Upper lobe of left lung (tissue), 6 donors: ENCODE measurements at places on chromosomes 1 and 21.

DNA sequence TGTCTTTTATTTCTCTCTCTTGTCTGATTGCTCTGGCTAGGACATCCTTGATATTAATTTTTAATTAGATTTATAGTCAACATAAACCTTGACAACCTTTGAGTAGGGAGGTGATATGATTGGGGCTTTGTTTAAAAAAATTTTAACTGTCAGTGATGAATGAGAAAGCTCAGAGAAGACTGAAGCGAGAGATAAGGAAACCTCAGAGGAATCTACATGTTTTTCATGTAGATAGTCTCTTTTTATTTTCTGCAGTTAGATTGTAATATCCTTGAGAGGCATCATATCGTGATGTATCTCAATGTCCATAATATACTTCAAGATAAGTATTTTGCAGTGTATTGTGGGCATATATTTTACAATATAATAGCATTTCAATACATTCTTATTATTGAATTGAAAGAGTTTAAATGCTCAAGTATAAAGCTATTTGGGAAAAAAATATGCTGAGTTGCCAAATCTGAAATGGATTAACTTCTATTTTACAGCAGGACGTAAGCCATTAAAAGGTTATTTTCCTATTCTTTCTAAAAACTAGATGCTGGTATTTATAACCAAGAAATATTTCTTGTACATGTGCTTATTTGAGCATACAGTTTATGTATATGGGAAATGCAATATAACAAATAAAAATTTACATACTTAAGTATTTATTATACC lies 802.4 kb upstream of the ADGRL4 start:
- no peak for DNase-seq

GRCh38 chr1:24118410-24119242 lies 6.7 kb upstream of the MYOM3 start:
- DNase-seq = no peak

DNA sequence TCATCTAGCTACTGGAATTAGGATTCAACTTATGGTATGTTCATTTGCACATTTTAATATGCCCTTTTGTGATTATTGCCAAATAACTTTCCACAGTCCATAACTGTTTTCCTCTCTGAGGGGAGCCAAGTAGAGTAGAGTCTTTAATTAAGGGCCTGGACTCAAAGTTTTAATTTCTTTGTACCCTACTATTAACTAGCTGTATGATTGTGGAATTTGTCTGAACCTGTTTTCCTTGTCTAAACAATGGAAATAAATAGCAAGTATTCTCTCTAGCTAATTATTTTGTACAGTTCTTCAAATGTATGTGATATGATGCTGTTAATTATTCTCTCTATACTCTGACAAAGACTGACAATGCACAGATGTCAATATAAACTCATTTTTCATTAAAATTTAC lies 24.0 kb upstream of the SLC30A10 start:
- DNase-seq = no peak

GRCh38 chr1:5424802-5425703 lies 567.2 kb downstream of the NPHP4 start:
- DNase-seq = no peak

DNA sequence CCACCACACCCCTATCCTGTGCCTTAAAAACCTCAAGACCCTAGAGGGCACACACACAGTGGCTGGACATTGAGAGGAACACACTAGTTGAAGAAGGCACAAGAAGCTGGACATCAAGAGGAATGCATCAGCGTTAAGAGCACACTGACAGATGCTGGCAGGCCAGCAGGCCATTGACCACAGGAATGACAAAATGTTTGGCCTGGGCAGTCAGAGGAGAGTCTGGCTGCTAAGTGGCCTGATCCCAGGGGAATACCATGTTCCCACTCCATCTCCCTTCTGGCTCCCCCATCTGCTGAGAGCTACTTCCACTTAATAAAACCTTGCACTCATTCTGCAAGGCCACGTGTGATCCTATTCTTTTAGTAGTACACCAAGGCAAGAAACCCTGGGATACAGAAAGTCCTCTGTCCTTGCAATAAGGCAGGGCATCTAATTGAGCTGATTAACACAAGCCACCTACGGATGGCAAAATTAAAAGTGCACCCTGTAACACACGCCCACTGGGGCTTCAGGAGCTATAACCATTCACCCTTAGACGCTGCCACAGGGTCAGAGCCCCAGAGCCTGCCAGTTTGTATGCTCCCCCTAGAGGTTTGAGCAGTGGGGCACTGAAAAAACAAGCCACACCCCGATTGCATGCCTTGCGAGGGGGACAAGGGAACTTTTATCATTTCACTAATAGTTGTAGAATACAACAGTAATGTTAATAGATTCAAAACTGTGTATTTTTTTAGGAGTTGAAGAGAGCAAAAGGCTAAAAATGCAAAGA lies 1216.1 kb upstream of the NCAM2 start:
- DNase-seq = no peak

DNA sequence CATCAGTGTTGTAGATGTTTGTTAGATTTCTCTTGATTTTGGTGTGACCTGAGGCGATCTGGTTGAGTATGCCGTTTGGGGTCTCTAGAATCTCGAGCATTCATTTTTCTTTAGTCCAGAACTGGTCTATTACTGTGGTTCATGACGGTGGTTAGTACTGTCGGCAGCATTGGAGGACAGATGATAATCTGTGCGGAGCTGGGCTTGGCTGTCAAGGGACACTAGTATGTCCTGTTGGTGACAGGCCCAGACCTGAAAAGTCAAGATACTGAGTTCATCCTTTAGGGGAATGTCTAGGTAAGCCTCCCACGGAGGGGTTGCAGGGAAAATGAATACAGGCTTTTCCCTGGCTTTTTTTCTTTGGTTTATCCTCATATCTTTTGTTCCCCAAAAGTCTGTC lies 59.8 kb downstream of the PEX14 start:
- no peak for DNase-seq

DNA sequence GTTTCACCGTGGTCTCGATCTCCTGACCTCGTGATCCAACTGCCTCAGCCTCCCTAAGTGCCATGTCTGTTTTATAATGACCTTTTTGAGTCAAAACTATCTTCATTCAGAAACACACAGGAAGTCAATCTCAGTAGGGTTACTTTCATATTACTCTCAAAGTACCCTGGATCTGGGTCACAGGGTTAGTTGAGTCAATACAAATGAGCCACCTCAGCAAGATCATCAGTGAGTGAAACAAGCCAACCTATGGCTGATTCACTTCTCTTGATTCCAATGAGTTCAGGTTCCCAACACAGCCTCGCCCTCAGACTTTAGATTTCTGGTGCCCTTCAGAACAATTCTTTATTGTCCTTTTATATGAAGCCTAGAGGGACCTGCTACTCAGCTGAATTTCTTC lies 76.9 kb downstream of the ZC3H11B start:
- no peak for DNase-seq

DNA sequence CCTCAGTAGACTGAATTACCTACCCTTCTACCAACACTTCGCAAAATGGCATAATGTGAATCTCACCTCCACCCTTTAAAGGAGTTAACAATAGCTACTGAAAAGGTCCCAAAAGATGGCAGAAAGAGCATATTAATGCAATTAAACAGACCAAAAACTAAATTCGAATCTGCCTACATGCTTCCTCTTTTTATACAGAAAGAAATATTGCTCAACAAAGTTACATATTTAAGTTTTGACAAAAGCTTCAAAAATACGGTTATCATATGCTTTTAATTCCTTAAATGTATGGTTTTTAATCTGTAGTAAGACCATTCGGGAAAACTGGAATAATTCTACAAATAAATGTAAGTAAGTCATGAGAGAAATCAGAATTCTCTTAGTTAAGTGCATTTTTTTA lies 2.2 kb downstream of the APP start:
- DNase-seq = no peak

DNA sequence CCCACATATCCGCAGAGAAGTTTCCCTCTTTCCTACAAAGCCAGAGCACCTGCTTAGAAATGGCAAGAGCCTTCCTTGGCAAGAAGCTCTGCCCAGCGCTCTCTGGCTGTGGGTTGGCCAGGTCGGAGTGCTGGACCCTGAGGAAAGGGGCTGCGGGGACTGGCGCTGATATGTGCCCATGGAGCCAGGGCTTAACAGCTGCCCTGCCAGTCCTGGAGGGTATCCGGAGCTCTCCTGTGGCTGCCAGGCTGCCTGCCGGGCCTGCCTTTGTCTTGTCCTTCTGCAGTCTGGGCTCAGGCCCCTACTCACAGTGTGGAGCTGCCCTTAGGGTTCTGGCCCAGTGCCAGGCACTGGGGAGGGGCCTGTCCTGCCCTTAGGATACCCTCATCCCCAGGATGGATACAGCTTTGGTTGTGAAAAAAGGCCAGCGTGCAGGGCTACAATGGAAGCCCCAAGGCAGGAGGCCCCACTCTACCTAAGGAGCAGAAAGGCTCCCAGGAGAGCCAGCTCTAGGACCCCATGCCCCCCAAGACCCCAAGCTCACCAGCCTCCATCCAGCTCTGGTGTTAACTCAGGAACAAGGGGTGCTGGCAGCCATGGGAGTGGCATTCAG lies 43.4 kb downstream of the KIAA1614 start:
- no peak for DNase-seq

DNA sequence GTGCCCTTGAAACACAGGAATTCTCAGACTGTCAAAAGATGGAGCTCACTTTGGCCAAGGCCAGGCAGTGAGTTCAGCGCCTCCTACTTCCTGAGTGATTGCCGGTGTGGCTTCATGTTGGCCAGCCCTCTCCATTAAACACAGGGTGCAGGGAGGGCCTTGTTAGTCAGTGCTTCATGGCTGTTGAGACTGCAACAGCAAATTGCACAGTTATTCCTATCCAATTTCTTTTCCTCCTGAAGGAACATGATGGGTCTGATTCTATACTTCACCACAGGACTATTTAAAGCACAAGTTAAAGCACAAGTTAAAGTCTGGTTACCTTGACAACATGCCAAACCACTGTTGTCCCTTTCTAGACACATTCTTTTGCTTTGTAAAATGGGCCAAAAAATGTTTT lies 156.6 kb downstream of the SIPA1L2 start:
- DNase-seq = no peak

DNA sequence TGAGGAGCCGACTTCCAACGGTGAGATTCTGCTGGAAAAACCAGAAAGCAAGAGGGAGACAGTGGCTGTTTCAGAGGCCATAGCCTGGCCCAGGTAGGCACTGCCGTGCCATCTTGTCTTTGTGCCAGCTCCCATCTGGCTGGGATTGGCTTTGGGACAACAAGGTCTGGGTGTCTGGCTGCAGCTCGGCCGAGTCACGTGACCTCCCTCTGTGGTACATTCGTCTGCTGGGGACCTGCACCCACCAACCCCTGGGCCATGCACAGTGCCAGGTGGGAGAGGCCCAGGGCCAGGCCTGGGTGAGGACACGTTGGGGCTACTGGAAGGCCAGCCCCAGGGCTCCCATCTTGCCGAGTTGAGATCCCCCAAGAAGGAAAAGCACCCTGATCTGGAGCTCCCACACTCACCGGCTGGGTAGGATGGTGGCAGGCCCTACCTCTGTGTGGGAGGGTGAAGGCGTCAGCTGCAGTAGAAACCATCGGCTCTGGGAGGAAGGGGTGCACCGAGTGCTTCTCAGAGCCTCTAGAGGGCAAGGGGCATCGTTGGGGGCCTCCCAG lies 25.3 kb upstream of the TTC34 start:
- peak; percentile 49 for DNase-seq

GRCh38 chr1:216702170-216702569 lies 21.1 kb downstream of the ESRRG start:
- no peak for DNase-seq

DNA sequence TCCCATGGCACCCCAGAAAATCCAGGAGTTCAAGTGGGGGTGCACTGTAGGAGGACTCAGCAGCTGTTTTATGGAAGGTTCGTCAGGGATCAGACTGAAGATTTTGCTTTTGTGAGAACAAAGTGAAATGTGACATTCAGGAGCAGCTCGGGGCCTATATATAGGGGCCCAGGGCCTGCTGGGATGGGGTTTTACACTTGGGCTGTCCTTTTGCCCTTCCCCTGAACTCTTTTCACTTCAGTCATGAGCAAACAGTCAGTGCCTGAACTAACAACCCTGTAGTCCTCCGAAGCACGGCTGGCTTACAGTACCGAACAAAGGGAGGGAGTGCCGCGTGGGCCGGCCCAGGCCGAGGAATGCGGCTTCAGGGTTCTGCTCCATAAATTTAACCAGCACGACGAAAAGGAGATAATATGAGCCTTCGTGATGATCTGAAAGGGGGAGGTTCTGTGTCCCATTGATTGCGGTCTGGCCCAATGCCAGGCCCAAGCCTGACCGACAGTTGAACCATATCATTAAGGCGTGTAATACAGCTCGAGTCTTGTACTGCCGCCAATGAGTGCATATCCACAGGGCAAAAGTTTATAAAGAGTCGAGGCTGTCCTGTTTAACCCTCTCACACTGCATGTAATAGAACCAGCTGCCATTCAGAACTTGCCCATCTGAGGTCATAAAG lies 139.9 kb downstream of the DHRS3 start:
- DNase-seq = peak; percentile 91

GRCh38 chr1:111961773-111962565 lies 27.5 kb downstream of the KCND3 start:
- DNase-seq = no peak

GRCh38 chr1:39116116-39116607 lies 88.3 kb upstream of the MACF1 start:
- DNase-seq = no peak

- no peak for DNase-seq
Observed at GRCh38 chr1:52266507-52266906, 99.5 kb downstream of the CC2D1B start.

- DNase-seq = no peak
Observed at GRCh38 chr1:41169066-41169798, 72.9 kb downstream of the SCMH1 start.
